Left renal cortex interstitium (tissue), 4 donors: ENCODE measurements at places on chromosomes 7 and 10.

GRCh38 chr7:20307119-20307518 is 23.6 kb upstream of the ITGB8 start:
- no peak for DNase-seq

DNA sequence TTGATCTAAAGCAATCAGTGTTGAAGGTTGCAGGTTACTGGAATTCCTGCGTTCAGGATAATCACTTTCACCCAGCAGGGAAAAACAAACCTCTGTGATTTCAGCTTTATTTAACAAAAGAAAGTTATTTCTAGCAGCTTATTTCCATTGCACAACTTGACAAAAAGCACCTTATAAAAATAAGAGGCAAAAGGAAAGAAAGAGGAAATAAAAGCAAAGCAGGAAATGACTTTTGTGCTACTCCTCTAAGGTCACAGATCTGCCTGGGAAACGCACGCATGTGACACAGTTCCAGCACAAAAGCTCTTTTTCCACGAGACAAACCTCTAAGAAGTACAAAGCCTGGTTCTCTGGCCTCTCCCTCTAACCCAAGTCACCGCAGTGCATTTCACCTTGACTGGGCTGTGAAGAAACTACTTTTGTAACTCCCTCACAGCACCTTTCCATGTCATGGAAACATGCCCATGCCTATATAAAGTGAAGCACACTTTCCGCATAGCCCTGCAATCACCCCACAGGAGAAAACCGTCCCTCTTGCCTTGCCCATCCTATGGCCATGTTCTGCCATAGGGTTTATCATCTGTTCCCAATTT is 870 bp downstream of the ANK3 start:
- no peak for DNase-seq

DNA sequence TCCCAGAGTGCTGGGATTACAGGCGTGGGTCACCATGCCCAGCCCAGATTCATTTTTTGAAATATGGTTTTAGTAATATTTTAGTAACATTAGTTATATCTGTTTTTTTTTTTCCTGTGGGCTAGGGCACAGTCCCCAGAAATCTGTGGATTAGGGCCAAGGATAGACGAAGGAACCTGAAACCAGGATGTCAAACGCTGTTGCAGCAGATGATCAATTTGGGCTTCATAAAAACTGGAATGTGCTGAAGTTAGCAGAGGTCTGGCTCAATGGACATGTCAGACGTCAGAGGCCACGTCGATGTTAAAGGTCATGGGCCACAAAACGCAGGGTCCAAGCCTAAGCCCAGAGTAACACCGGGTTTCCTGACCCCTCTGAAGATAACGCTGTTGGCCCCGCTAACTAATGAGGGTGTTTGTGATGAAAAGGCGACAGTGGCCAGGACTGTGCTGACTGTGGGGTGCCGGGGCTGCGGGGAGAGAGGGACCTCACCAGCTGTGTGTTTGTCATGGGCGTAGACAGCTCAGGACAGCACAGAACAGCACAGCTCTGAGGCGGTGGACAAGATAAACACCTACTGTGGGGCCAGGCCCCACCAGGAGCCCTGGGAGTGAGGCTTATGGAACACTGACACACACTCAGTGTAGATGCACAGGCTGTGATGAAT is 23.8 kb upstream of the GTPBP4 start:
- DNase-seq = no peak

DNA sequence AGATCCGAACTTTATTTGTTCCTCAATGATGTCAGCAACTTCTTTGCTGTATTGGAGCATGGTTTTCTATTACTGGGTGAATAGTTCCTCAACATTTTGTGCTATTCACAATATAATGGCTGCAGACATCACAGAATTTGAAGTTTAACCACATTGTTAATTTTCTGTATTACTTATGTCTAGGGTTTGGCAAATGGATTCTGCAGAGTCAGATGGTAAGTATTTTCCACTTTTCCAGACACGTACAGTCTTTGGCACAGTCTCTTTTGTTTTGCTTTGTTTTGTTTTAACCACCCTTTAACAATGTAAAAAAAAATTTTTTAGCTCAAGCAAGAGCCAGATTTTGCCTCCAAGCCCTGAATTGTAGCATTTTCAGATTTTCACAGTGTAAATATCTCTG is 36.8 kb upstream of the FOXK1 start:
- no peak for DNase-seq

DNA sequence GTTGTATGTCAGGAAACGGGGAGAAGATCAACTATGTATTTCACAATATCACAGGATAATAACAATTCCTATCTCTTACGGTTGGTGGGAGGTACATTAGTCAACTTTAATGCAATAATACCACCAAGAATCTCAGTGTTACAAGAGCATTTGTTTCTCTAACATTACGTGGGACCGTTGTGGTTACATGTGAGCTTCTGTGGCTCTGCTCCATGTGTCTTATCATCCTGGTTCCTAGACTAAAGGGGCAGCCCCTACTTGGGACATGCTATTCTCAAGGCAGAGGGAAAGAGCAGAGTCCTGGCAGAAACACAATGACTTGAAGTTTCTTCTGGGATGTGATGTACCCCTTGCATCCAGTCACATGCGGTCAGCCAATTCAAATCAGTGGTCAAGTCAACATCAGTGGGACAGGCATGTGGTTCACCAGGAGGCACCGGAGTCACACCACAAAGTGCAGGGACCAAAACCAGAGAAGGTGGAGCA is 2.5 kb upstream of the ZNF22 start:
- no peak for DNase-seq

- no peak for DNase-seq
These were observed 81.8 kb upstream of the ANKRD1 start for GRCh38 chr10:91002656-91003055.

GRCh38 chr10:29119374-29119773 is 169.5 kb upstream of the LYZL1 start:
- DNase-seq = no peak

DNA sequence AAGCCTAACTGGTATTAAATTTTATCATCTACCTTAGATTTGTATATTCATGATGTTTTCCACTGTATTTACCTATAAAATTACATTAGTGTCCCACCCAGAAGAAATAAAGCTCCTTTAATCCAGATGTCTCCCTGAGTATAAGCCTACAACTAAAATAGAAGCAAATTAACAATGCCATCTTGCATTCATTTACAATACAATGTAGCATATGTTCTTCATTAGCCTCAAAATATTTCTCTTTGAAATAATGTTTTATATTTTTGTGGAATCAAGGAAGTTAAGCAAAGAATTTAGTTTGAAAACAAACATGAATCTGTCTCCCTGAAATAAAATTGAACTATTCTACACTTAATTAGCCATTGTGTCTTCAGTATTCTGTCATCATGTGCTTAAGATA is 112.3 kb downstream of the CACNA2D1 start:
- no peak for DNase-seq

DNA sequence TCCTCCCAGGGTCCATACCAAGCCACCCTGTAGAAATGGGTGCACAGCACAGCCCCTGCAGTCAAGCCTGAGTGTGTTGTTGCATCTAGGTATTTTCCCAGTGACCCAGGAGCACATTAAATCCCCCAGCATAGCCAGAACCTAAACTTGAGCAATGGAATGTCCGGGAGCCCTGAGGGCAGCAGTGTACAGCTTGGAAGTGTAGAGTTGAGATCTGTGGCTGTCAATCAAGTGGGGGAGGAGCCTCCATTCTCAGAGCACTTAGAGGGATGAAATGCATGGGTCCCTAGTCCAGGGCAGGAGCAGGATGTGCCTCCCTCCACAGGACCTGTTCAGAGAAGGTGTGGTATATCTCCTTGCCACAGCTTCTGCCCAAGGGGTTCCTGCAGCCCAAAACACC is 885.1 kb downstream of the CCSER2 start:
- no peak for DNase-seq

- no peak for DNase-seq
These were observed 305.9 kb downstream of the GATA3 start for GRCh38 chr10:8360365-8360764.

DNA sequence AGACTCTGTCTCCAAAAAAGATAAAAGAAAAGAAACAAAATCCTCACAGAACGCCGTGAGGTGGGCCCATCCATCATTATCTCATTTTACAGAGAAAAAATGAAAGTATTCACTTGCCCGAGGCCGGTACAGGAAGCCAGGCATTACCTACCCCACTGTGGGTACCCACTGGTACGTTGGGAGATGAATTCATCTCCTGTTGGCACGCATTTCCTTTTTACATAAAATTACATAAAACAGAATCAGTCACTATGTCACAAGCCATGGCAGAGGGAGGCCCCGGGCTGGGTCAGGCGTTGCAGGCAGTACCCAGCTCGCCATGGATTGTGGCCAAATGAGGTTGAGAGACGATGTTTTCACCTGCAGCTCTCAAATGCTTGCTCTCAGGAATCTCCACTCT is 38.6 kb upstream of the TNRC18 start:
- DNase-seq = no peak

DNA sequence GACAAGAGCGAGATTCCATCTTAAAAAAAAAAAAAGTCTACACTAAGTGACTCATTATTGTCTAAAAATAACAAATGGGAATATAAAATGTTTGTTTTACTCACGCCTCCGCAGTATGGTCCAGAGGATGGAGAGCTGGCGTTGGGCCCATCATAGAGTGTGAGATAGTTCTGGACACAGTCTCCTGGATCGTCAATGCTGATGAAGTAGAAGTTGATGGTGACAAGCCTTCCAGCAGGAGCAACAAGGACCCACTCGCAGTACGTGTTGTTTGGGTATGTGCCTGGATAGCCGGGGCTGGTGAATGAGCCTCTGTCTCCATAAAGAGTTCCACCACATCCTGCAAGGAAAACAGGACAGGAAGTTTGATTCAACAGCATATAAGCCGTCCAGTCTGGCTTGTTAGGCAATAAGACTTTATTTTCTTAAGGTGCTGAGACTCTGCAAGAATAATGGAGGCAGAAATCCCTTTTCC is 11.5 kb upstream of the RSU1 start:
- DNase-seq = no peak

- DNase-seq = no peak
These were observed 158.8 kb downstream of the HGF start for GRCh38 chr7:81611040-81611439.

- DNase-seq = no peak
These were observed 22.1 kb upstream of the SLC18A3 start for GRCh38 chr10:49587981-49588380.

DNA sequence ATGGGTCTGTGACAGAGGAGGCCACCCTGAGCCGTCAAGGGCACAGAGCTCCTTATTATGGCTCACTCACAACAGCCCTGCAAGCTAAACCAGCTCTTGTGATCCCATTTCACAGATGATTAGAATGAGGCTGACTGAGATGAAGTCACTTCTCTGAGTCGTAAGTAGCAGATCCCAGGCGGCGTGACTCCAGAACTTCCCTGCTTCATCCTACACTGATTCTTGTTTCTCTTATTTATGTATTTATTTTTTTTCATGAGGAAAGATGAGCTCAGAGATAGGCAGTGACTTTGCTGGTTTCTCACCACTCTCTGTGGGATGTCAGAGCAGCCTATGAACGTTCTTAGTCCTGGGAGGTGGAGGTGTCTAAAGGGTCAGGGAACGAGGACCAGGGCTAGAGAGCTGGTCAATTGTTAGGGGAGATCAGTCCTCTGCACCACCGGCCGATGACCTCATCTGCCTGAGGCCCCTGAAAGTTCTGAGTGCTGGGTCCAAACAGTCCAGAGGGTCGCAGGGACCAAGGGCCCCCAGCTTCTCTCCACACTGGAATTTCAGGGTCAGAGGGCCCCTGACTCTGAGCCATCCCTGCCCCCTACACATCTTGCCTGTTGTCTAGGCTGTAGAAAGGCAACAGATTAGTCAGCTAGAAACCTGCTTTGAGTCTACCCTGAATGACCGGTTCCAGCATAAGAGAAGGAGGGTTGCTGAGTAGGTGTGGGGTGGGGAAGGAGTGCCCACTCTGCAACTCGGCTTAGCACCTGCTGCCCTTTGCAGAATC is 17.9 kb downstream of the CLRN3 start:
- DNase-seq = no peak

DNA sequence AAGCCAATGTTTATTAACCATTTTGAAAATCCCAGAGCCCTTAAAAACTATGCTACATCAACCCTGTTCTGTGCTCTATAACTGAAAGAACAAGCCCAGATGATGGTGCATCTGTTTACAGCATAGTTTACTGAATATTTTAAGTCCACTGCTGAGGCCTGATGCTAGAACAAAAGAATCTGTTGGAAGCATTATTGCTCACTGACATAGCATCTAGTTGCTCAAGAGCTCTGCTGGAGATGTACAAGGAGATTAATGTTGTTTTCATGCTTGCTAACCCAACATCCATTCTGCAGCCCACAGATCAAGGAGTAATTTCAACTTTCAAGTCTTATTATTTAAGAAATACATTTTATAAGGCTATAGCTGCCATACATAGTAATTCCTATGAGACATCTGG is 181.3 kb upstream of the FEZF1 start:
- no peak for DNase-seq

DNA sequence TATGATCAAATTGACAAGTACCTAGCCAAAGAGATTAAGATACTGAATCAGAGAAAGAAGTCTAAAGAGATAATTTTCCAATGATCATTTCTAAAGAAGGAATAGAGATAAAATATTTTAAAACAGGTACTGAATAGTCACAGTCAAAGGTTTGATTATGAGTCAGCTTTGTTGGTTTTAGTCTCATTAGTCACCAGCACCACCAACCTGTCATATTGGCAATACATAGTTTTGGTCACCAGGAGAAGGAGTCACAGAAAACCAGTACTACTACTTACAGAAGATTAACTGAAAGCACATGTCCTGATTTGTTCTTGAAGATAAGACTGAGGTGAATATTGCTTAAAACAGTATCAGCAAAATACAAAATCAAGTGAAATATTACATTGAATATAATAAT is 34.6 kb downstream of the ZEB1 start:
- no peak for DNase-seq

- DNase-seq = no peak
These were observed 5.0 kb downstream of the EPHB6 start for GRCh38 chr7:142859829-142860228.

- DNase-seq = no peak
These were observed 467.8 kb upstream of the PFKP start for GRCh38 chr10:2599571-2599970.

GRCh38 chr7:128299109-128299607 is 44.5 kb downstream of the RBM28 start:
- no peak for DNase-seq

DNA sequence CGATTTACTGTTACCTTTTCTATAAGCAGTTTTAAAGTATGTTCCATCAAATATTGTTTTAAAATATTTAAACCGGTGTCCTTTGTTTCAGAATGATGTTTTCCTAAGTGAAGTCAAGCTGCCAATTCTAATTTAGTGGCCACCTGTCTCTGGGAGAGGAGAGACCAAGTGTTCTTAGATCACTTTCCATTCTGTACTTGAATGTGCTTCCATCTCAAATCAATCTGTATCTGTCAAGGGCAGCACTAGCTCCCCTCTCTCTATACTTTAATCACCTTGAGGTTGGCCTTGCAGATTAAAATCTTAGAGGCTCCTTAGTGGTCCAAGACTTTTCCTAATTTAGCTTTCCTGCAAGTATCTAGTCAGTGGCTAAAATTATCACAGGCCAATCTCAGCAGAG is 49.6 kb downstream of the LGI1 start:
- no peak for DNase-seq

- DNase-seq = no peak
These were observed 14.1 kb downstream of the PRLHR start for GRCh38 chr10:118581340-118581739.
